ENCODE measurements at places on chromosomes 1 and 21.

DNA sequence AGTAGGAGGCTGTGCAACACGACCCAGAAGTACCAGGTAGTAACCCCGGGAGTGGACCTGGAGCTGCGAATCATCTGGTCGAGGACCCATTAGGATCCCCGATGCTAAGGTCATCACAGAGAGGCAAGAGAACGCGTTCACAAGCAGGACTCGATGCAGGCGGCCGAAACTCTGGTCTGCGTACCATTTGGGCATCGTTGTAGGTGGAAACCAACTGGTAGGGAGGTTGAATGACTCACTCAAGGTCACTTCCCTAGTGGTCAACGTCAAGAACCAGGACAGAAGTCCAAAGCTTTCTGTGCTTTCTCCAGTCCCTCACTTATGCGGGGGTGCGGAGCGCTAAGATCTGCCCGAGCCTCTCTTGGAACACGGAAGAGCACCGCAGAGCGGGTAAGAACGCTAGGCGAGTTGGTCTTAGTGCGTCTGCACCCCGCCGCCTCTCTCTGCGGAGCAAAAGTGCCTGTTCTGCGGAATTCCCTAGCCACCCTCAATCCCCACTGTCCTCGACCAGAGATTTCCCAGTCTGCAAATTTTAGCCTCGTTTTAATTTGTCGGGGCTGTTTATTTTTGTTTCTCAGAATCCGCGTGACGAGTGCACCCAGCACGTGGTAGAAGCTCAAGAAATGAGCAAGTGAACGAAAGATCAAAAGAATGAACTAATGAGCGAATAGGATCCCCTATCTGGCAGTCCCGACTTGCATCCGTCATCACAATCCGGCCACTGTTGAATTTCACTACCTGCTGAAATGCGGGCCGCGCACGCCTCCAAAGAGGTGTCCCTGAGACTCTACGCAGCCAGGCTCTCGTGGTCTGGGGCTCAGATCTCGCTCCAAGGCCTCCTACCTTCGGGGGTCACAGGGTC is 12.2 kb downstream of the HLX start:
- no peak for DNase-seq

GRCh38 chr1:21680918-21681317 is 11.8 kb upstream of the RAP1GAP start:
- DNase-seq = no peak

DNA sequence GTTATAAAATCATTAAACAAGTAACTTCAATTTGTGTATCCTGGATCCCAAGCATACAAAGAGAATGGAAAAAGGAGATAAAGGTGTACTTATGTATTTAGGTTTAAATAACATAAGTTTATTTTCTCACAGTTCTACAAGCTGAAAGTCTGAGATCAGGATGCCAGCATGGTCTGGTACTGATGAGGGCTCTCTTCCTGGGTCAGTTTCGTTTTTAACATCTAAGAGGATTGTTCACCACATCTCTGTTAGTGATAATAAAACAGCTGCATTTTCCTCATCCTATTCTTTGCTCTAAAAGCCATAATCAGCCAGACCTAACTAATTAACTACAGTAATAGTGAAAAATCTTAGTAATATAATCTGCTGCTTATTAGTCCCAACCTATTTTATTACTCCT is 5.2 kb downstream of the EGLN1 start:
- no peak for DNase-seq

DNA sequence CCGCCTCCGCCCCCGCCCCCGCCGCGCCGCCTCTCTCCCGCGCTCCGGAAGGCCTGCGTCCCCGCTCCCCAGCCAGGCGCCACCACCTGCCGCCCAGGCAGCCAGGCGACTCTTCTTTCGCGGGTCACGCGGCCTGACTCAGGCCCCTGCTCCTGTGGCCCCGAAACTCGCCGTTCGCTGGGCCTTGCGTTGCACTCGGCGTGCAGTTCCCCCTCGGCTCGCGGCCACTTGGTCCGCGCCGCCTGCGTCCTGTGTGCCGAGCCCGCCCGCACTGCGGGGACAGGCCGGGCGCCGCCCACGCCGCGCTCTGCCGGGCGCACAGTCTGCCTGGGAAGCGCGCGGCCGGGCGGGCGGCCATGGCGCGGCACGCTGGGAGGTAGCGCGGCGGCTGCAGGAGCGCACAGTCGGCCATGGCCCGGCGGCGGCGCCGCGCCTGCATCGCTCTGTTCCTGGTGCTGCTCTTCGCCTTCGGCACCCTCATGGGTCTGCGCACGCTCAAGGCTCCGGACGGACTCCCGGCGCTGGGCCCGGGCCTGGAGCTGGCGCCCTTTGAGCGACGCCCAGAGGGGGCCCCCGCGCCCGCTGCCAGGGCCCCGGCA is at the start of gene MANEAL:
Gene MANEAL (plus strand): TSS at position 75 of the 599 bp plus-strand sequence. CDS start 336 bp downstream, at position 411.
- no peak for DNase-seq

DNA sequence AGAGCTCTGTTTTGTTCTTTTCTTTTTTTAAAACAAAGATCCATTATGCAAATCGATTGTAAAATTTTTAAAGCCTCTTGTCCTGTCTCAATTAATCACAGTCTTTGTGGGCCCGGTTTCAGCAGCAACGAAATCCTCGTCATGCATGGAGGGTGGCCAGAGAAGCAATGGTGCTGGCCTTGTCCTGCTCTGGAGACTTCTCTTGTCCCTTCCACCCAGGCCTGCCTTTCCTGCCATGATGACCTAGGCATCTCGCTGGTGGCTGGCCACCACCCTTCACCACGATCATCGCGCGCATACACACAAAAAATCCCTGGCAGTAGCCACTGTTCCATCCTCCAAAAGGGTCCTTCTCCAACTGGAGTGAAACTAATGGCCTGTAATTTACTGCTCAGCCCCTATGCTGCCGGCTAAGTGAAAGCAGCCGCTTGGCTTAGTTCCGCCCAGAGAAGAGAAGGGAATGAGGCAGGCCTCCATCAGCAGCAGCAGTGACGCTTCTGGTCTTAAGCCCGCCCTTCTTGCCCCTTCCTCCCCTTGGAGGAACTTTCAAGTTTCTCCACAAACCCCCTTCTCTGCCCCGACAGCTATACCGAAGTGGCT is 309.5 kb downstream of the NPHP4 start:
- DNase-seq = no peak

DNA sequence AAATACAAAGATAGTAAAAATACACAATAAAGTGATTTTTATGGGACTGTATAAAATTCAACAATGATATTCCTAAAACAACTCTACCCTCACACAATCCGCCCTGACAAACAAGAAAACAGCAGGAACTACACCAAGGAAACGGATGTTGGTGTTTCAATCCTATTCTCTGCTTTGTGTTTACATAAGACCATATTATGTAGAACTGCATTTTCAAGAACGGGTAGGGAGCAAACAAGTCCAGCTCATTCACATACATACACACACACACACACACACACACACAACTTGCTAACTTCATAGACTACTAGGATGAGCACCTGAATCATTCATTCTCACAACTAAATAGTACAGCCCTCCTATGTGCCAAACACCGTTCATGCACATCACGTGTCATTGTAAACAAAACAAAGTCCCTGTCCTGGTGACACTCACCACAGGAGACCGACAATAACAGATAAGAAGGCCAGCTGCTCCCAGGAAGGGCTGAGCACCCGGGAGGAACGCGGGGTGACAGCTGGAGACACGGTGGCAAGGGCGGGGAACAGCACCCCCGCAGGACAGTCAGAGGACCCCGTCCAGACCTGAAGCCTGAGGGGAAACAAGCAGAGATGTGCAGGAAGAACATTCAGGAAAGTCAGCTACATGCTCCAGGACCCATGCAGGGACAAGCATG is 43.0 kb downstream of the NPHP4 start:
- DNase-seq = no peak

DNA sequence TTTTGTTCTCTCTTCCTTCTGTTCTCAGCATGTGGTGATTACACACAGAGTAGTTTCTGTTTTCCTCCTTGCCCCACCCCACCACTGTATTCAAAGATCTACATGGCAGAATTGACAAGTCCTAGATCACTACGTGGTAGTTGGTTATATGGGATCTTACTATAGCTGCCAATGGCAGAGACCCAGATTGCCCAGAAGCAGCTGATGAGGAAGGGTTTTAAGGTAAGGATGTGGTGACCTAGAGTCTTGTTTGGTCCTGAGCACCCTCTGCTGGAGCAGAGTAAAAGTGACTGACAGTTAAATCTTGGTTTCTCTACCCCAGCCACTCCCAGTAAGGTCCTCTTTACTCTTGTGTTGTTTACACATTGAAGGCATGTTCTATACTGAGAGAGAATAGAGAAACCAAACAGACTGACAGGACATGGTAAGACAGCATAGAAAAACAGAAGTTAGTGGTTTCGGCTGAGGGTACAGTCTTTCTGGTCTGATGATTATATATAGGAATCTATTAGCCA is 22.8 kb upstream of the STRIP1 start:
- no peak for DNase-seq

- no peak for DNase-seq
Measured at GRCh38 chr21:42819861-42820615, 59.3 kb downstream of the WDR4 start.

- DNase-seq = no peak
Measured at GRCh38 chr21:33249331-33250002, 16.7 kb upstream of the IL10RB start.

GRCh38 chr1:225447650-225448089 is 19.8 kb upstream of the LBR start:
- no peak for DNase-seq

DNA sequence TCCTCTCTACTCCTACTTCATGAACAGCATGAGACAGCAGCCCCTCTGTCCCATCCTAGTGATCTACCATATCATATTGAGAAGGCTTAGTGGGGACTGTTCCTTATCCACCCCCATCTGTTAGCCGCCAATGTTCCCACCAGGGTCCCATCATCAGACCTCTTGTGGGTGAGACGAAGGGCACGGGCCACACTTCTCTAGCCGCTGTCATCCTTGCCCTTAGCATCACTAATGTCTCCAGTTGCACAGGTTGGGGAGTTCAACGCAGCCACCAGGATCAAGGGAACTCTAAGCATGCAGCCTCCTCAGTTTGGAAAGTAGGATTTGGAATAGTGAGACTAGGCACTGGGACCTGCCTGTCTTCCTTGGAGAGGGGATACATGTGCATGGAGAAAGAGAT is 20.1 kb downstream of the INKA2 start:
- DNase-seq = no peak

DNA sequence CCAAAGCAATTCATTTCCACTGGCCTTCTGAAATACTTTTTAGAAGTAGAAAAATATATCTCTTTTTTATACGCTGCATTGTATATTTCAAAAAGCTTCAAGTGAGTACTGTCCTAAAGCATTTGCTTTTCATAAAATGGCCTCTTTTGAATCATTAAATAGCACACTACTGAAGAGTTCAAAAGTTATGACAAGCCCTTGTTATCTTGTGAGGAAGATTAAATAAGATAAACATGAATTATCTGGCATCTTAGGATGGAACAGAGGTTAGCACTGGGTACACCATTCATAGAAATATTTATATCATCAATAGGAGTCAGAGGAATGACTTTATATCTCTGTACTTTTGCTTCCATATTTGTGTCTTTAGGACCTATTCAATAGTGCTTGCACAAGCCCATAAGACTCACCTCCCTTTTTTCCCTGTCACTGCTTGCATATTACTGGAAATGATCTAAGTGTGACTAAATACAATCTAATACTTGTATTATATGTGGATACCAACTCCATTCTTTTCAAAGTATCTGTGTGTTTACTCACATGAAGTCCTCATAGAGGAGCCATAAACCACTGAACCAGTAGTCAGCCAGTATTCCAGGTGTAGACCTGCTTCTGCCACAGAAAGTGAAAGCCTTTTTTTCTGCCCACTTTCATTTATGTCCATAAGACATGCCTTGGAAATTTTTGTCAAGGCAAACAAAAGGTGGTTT is 274.2 kb upstream of the C1orf105 start:
- no peak for DNase-seq

- no peak for DNase-seq
Measured at GRCh38 chr1:23400324-23401114, 24.0 kb downstream of the TCEA3 start.

DNA sequence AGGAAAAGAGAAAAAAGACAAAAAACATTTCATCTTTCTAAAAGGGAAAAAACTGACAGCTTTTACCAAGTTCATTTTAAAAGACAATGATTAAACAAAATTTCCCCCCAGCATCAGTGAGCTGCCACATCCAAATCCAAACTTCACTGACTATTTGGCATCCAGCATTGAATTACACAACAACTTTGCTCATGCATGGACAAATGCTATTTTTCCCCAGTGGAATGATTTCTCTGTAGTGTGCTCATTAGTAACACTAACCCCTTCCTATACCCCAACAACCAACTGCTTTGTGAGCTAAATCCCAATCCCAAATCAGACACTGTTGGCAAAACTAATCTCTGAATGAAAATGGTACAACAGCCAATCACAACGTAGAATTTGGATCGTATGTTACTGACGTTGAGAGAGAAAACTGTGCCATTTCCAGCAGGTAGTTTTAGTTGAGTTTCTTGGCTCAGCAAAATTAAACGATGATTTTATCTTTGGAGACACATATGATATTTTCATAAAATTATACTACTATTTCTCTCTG is 37.9 kb downstream of the PIK3R3 start:
- no peak for DNase-seq

DNA sequence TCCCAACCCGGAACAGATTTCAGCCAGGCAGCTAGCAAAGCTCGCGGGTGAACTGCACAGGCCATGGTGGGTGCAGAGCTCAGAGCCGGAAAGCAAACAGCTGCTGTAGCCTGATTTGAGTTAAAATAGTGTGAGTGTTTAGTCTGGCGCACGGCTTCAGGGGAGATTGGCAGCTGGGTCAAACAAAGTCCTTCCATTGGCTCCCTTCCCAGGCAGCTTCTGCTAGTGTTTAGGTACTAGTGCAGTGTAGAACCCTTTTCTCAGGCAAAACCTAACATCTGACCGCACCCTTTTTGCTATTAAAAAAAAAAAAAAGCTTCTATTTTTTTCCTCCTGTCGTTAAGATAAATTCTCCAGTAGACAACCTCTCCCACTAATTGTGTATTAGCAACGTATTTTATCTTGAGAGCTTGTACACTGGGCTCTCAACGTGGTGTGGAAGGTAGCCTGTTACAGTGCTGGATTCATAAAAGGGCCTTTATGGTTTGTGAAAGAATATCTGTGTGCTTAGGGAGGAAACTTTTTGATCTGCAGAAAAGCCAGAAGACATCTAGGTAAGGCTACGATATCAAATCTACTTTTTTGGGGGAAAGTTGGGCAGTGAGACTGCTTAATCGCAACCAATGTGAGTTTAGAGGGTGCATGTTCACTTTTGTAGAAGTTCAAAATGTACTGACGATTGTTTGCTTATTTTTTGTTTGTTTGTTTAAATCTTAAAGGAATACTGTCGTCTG is 689.6 kb downstream of the USP25 start:
- DNase-seq = no peak

DNA sequence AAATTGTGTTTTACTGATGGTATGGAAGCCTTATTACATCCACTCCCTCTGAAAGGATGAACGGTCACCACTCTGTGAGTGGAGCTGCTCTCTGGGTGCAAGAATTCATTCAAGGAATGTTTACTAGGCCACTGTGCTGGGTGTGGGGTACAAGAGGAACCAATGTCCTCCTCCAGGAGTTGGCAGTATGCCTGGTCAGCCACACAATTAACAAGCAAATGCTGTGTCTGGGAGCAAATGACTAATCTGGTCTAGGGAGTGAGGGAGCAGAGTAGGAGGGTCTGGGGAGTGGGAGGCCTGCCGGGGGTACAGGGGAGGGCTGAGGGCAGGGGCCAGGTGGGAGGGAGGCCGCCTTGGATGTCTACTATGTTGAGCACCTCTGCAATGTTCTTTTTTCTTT is 27.2 kb upstream of the TDRD10 start:
- no peak for DNase-seq

All from activated CD4-positive, alpha-beta T cell treated with anti-CD3 and anti-CD28 coated beads for 24 hours (primary cell).